Activated T-cell treated with anti-CD3 and anti-CD28 coated beads, Interleukin-2, amount 50 U/mL, for 72 hours (primary cell): ENCODE measurements at places on chromosomes 1 and 21. TPM values are rescaled to one million over a fixed set of nuclear protein-coding genes. Genes with fewer than 3 reads are reported as not detected.

The ANKRD65 gene
- 0.17 TPM for total RNA-seq

The STK40 gene
- total RNA-seq: 56.1 TPM

DNA sequence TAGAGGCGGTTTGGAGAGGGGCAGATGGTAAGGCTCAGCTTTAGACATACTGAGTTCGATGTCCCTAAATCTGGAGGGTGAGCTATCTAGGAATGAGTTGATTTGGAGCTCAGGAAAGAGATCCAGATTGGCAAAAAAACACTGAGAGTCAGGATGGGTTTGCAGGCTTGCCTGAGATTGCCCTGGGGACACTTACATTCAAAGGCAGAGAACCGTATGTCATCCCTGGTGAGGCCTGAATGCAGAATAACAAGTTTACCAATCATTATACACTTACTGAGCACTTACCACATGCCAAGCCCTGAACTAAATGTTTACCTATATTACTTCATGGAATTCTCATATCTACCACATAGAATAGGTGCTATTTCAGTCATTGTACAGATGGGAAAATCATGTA lies 27.5 kb downstream of the TFAP2E start:
- H3K36me3 ChIP-seq: peaks cover 13% of the 10 kb centered on the region
- no peaks in the 10 kb centered on the region for H3K4me1 ChIP-seq
- H3K27me3 ChIP-seq: no peaks in the 10 kb centered on the region
- no peak for DNase-seq
- no peak overlapping the region for H3K27ac ChIP-seq
- H3K4me3 ChIP-seq: no peak overlapping the region

The MX2 gene
- total RNA-seq: 47.9 TPM

The LCE1C gene
- total RNA-seq: not detected
